ENCODE measurements at places on chromosomes 4 and X.

DNA sequence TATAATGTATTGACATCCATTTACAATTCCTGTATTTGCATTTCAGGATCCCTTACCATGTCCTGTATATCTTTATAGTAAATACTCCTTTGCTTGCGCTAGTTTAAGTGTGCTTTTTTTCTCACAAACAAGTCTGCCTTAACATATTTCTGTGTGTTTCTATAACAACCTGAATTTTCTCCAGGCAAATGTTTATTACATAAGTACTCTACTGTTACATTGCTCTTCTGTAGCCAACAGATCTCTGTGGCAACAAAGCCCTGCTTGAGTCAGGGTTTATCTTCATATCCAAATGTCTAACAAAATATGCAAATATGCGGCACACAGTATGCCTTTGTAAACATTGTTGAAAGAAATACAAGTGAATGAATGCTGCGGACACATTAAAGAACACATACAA is 625.5 kb downstream of the TLL1 start:
- DNase-seq, result no peak

- no peak for DNase-seq
Observed at GRCh38 chr4:152529880-152530279, 6.0 kb downstream of the FBXW7 start.

DNA sequence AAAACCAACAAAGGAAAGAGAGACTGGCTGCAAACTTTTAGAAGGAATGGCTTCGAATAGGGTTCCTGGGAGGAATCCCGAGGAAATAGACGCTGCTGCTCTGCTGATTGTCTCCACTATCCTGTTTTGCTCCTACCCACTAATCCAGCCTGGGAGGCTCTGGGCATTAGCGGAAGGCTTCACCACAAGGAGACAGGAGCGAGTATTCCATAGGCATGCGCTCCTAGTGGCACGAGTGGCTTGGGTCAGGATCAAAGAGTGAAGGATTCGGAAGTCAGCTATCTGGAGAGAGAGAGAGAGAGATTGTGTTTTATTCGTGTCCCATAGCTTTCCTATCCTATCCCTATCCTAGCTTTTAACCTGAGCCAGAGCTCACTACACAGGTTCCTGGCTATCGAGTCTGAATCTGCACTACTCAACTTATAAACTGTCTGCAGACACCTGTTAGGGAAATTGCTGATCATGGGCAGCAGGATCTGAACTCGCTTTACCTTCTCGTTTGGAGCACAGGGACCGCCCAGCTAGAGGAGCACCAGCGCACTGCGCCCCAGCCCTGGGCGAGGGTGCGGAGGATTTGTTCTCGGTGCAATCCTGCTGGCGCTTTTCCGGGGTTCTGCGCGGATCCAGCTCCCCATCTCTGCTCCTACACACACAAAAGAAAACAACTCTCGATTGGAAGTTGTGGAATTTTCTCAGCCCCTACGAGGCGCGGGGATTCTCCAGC is 740 bp upstream of the NPY2R start:
- DNase-seq, result no peak

- no peak for DNase-seq
Observed at GRCh38 chrX:119871245-119871598, 311 bp downstream of the RNF113A start.

- no peak for DNase-seq
Observed at GRCh38 chr4:188463909-188464308, 324.7 kb downstream of the TRIML1 start.

GRCh38 chrX:34654696-34655490 is 2.2 kb downstream of the TMEM47 start:
- DNase-seq, result no peak

- no peak for DNase-seq
Observed at GRCh38 chr4:24887881-24888430, 24.9 kb downstream of the CCDC149 start.

DNA sequence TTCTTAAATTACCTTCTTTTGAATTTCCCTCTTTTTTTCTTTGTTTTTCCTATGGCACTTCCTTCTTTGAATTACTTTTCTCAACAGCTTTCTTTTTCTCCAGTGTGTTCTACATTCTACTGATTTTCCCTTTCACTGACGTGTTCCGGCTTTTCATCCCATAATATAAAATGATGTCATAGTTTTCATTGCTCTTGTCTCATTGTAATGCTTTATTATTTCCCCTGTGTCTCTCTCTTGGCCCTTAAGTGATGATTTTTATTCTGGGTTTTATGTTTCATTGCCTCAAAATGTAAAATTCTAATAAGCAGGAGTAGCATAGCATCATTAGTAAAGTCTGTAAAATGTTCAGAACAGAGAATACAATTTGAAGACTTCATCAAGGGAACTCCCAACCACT is 299.3 kb downstream of the KCTD8 start:
- DNase-seq, result no peak

GRCh38 chr4:48801016-48801715 is 21.1 kb upstream of the FRYL start:
- DNase-seq, result no peak
